ENCODE measurements at places on chromosomes 16 and 17.

DNA sequence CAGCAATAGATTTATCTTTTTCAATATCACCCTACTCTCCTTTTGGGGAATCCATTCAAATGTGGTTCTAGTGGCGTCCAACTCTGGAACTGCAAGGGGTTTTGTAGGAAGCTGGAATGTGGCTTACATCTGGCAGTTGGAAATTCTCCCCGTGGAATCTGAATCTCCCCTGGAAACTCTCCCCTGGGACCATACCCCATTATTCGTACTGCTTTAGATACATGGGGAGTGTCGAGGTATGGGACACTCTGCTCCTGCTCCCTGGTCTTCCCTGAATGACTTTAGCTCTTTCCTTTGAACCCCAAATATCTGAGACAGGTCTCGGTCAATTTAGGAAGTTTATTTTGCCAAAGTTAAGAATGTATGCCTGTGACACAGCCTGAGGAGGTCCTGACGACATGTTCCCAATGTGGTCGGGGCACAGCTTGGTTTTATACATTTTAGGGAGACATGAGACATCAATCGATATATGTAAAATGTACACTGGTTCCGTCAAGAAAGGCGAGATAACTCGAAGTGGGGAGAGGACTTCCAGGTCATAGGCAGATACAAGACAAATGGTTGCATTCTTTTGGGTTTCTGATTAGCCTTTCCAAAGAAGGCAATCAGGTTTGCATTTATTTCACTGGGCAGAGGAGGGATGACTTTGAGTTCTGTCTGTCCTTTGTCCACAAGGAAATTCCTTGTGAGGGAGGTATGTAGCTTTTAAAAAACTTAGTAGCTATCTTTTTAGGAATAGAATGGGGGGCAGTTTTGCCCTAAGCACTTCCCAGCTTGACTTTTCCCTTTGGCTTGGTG is 89.1 kb upstream of the CORO6 start:
- DNase-seq: no peak

DNA sequence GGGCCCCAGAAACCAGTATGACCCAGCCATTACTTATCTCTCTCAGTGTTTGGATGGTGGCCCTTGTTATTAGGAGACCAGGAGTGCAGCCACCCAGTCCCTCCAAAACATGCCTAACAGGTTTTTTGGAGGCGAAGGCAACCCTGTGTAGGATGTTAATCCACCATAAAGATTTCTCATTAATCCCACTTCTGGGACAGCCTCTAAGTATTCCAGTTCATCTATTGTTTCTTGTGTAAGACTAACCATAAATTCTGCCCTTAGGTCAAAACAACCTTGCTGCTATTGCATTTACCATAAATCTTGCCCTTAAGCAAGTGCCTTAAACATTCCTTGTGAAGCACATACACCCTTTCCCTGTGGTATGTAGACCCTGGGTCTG is 21.5 kb upstream of the OR1F1 start:
- no peak for DNase-seq

DNA sequence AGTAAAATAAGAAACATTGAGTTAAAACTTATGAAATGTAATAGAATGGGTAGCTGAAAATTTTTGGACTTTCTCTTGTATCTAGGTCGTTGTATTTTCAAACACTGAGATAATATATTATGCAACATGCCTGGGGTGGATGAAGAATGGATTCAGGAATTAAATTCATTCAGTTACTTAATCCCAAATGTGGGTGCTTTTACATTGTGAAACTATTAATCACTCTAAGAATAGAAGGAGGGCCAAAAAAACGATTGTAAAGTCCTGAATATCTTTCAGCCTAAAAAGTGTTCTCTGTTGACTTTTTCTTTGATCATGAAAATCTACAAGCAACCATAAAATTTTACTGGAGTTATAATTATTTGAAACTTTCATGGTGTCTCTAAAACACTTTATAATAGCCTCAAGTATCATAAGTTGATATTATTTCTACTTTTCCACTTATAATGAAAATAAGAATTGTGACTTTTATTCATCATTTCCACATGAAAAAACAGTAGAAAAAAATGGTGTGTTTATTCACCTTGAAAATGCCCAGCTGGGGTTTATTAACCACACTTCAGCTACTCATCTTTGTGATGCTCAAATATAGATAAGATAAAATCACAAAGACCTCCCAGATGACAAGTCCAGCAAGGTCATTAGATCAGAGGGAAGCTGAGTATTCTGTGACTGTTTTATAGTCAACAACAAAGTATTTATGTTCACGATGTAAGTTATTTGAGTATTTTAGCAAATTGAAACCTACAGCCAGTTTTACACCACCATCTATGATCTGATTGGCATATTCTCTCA is 619.9 kb upstream of the SOX9 start:
- no peak for DNase-seq

GRCh38 chr17:15973016-15973415 is 26.5 kb downstream of the ZSWIM7 start:
- no peak for DNase-seq

DNA sequence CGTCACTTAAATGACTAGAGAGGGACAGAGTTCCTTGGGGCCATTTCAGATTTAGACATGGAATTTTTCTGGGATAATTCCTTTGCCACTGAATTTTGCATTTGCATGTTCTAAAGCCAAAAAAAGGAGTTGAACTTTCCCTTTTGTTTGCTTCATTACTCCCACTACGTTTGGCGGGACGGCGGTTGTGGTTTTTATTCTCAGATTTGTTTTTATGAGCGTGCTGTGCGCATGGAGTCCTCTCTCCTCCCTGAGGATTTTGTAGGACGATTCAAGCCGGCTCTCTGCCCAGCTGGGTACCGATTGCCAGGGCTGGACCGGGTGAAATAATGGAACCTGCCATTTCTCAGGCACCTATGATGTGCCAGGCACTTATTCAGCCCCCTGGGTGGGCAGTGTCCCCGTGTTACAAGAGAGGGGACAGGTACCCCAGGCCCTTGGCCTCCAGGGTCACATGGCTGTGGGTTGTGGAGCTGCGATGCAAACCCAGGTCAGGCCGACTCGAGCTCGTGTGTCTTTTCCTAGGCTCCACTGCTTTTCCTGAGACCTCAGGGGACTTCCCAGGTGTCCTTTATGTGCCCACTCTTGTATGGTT is 18.8 kb downstream of the CMIP start:
- DNase-seq: no peak

DNA sequence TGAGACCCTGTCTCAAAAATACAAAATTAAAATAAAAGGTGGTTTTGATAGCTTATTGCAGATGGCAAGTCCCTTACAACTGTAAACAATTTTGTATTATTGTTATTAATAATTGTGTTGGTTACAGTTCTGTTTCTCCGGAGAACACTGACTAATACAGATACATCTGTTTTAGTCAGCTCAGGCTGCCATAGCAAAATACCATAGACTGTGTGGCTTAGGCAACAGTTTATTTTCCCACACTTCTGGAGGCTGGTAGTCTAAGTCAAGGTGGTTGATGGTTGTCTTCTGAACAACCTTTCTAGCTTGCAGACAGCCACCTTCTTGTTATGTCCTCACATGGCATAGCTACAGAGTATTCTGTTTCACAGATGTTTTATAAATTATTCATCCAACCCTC is 14.2 kb upstream of the IL21R start:
- no peak for DNase-seq

GRCh38 chr17:38590988-38591758 is 14.6 kb downstream of the SRCIN1 start:
- no peak for DNase-seq

DNA sequence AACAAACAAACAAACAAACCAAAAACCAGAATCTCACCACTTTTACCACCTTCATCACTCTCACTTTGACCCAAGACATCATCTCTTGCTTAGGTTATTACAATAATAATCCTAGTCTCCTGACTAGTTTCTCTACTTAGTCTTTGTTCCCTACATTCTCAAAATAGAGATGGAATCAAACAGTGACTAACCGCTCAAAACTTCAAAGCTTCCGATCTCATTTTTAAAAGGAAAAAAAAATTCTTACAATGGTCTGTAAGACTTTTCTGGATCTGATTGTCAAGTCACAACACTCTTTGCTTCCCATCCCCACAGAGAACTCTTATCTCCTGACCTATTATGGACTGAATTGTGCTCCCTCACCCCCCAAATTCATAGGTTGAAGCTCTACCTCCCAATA is 60.9 kb downstream of the SPAG9 start:
- no peak for DNase-seq

DNA sequence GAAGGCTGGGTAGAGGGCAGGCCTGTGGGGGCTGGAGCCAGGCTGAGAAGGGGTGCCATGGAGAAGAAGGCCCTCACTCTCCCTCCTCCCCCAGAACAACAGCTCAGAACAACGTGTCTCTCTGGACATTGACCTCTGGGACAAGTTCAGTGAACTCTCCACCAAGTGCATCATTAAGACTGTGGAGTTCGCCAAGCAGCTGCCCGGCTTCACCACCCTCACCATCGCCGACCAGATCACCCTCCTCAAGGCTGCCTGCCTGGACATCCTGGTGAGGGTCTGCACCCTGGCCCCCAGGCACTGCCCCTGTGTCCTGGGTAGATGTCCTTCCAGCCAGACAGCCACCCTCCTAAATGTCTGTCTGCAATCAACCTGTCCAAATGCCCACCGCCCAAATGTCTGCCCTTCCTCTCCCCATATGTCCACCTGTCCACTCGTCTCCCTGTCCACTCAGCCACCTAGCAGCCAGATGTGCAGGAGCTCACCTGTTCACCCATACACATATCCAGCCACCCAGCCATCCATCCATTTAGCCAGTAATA is 12.2 kb downstream of the GJD3 start:
- DNase-seq: no peak

DNA sequence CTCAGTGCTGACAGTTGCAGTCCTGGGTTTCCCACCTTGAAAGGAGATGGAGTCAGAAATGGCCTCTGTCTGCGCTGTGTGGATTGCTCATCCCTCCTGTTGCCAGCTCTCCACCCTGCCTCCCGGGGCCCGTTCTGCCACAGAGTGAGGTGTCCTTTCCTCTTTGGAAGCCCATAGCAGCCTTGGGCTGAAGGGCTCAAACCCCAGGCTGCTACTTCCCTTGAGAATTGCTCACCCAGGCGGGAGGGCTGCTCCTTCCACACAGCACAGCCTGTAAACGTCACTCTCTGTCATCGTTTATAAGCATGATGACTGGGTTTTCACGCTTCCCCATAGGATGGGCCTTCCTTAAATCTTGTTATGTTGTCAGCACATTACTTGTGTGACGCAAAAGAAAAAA is 62.7 kb downstream of the FOXK2 start:
- no peak for DNase-seq

DNA sequence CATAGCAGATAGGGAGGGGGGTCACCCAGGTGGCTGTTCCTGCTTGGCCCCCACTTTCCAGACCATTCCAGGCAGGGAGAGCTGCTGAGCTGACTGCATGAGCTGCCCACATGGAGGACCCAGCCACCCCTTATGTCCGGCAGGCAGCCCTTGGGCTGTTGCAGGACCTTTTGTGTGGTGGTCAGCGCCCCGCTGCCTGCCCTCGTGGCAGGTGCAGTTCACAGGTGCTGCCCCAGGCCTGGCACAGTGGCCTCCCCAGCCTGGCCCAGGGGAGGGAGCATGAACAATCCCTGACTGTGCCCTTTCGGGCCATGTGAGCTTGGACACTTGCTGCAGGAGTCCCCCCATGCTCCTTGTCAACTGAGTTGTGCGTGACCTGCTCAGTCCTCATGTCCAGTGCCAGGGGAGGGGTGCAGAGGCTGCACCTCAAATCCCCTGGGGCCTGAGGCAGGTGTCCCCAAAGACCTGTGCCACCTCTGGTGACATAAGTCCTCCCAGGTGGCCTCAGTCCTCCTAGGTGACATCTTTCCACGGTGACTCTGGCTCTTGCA is 8.6 kb downstream of the TBC1D26 start:
- DNase-seq: no peak

GRCh38 chr17:66462010-66462409 is 159.6 kb downstream of the PRKCA start:
- no peak for DNase-seq

DNA sequence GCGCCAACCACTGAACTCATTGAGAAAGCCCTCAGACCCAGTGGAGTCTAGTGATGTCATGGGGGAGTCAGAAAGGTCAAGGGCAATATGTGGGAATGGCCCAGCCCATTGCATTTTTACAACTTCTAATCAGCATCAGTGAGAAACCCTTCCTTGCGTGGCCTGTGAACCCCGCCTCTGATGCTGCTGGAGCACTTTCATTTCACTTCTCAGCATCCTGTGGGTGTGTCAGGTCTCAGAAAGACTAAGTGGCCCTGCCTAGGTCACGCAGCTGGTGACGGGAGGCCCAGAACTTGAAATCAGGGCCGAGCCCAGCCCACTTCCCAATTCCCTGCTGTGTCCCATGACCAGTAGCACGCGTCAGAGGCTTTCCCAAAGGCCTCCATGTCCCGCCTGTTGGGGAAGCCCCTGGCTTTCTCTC is 6.1 kb downstream of the DNAI2 start:
- peak; percentile 81 for DNase-seq

GRCh38 chr16:35198223-35199199 is 1739.1 kb downstream of the TP53TG3F start:
- no peak for DNase-seq

DNA sequence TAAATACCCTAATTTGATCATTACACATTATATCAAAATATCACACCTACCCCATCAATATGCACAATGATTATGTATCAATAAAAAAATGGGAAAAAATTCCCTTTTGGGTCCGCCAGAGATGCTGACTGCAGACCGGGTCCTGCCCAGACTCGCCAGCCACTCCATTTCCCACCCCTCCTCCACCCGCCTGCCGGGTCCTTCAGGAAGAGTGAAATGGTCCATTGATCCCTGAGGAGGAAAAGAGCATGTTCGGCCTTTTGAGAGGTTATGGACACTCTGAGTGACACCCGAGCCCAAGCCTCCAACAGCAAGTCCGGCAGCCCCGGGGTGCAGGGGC is 123.9 kb upstream of the ZFHX3 start:
- DNase-seq: no peak

DNA sequence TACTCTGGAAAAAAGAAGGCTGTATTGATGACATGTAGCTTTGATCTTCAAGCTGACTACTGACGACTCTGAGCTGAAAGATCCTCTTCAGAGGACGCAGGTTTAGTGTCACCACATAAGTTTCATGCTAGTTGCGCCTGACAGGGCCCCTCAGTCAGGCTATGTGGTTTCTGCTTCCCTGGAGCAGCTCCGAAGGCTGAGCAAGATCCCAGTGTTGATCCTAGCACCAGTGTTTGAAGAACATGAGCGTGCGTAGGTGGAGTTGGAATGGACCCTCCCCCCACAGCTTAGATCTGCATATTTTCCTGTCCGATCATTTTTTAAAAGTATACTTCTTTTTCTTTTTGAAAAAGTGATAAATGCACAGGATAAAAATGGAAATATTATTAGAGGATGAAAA is 17.3 kb downstream of the BANP start:
- DNase-seq: no peak

- no peak for DNase-seq
Measured at GRCh38 chr16:65743558-65743957, 621.7 kb upstream of the CDH11 start.
